ENCODE measurements at places on chromosomes 6 and 20.

DNA sequence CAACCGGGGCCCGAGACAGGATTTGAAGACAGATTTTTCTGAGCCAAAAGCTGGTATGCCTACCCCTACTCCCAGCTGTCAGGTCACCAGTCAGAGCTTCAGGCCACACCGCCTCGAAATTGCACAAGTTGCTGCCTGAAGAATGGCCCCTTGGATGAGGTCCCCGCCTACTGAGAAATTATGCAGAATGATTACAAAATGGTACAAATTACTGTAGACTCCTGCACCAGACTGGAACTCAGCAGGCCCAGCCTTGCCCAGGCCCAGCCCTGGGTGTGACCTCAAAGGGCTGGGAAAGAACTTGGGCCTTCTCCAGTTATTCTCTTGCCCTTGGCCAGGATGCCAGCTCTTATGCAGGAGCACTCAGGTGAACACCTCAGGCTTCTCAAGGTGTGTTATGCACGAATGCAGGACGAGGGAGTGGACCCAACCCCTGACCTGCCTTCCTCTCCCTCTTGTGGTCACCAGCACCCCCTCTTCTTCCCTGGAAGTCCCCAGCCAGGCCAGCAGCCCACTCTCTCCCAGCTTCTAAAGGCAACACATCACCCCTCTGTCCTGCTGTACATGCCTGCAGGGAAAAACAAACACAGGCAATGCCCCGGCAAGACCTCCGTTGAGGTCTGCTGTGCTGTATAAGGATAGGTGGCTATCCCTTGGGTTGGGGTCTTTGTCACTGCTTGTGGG, 88.7 kb upstream of the NAA20 start:
- DNase-seq: no peak

DNA sequence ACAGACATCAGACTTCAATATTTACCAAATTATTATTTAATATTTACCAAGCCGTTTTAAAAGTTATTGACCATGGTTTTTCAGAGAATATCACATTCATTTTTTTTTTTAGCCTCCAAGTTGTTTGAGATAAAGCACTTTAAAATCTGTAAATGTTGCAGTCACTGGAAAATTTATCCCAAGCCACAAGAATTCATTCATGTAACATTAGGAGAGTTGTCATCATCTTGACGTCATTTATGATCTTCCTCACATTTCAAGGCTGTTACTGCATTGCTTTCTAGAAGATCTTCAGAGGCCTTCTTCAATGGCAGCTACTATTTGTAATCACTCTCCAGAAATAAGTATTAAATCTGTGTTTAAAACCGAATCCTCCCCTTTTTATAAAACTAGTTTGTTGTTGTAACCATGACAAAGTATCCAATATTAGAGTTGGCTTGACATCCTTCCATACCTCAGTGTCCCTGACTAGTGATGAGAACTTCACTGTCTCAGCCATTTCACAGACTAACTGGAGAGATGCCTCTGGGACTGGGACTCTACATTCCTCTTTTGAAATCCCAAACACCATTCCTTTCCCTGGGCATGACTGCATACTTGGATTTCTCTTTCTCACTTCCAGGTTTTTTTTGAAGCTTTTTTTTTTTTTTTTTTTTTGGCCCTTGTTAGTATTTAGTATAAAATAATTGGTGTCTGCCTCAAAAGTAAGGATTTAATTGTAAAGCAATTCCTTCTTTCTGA, 100.1 kb downstream of the ZFAND3 start:
- no peak for DNase-seq

DNA sequence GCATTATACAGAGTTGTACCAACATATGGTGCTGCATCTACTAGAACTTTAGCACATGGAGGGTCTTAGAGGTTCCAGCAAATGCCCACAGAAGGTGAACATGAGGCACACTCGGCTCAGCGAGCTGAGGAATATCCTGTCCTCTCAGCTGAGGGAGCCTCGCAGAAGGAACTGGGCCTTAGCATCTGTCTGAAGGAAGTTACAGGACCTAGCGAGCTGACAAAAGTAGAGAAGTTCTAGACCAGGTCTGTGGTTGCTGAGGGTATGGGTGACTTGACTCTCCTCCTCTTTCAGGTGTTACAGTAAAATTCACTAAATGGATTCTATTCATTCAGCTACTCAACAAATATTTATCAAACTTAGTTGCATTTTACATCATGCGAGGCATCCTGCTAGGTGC, 157.2 kb downstream of the ZDHHC14 start:
- no peak for DNase-seq

DNA sequence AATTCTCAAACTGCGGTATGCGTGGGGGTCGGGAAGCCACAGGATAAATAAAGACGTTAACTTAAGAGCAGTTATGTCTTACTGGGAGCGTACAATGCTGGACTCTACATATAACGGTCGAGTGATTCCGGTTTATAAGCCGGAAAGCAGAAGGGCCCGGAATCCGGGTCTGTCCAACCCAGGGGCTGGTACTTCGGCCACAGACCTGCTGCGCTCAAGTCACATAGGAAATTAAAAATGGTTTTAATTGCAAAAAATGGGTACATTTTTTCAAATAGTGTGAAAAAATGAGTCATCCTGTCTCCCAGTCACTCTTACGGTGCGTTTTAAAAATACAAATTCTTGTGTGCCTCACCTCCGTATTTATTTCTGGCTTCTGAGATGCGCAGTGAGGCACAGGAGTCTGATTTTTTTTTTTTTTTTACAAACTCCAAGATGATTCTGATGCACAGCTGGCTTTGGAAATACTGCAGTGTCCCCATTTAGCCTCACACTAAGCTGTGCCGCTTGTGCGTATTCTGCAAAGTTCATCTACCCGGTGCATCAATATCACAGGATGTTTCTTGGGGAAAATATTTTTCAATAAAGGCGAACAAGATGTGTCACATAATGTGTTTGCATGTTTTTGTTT, 1.0 kb downstream of the PCIF1 start:
- DNase-seq: no peak

DNA sequence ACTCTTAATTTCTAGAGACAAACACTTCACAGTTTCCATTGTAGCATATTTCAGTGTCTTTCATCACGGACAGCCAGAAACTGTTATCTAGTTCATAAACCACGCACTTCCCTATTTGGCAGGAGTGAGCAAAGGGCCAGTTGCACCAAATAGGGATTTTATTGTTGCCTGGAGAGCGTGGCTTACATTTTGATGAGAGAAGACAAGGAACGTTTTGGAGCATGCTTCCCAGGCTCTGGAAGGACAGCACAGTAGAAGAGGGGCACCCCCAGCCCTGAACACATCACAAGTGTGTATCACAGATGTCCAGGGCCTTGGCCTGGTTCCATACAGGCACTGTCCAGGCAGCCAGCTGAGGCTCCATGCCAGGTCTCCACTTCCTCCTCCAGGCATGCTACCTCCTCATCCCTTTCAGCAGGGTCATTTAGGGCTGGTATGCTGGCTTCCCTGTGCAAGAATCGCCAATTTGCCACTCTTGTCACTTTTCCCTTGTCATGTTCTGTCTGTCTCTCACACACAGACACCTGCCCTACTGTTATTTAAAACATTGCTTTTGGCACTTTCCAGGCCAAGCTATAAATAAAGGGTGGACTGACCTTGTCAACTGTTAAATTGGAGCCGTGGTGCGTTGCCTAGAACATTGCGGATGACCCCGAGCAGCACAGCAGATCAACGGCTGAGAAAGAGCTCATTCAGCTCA, 235.0 kb upstream of the GMDS start:
- DNase-seq: peak; percentile 43

Data from dorsolateral prefrontal cortex (tissue), 122 donors.